ENCODE measurements at places on chromosomes 5 and 9.

DNA sequence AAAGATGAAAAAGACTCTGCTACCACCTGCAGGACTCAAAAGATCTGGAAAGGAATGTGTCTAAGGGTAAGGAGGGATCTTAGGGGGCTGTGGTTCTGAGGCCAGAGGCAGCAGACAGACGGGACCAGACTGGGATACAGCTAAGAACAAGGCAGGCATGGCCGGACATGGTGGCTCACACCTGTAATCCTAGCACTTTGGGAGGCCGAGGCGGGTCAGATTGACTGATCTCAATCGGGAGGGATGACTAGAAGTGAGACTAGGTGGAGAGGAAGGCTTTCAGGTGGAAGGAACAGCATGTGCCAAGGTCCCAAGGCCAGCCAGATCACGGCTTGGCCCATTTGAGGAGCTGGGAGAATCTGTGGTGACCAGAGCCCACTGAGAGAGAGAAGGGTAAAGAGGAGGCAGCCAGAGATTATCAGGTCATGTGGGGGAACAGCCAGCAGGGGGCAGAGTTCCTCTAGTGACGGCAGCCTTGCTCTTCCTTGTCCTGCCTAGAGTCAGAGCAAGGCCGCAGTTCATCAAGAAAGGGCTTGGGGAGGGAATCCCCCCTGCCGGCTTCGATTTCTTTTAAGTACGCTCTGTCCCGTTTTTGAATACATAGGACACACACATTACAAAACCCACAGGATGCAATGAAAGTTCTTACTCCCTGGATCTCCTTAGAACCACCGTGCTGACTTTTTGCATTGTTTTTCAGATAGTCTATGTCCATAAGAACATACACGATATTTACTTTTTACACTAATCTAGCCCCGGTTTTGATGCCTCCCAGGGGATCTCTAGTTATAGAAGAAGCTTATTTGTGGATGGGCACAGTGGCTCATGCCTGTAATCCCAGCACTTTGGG lies 2.6 kb upstream of the OLFML2A start:
- peak; percentile 51 for DNase-seq

GRCh38 chr5:140966293-140967225 lies at the start of gene PCDHAC2:
Gene PCDHAC2, plus strand, starts transcription at chr5:140966476. Its CDS starts 291 bp downstream, at chr5:140966767.
- DNase-seq = peak; percentile 88

DNA sequence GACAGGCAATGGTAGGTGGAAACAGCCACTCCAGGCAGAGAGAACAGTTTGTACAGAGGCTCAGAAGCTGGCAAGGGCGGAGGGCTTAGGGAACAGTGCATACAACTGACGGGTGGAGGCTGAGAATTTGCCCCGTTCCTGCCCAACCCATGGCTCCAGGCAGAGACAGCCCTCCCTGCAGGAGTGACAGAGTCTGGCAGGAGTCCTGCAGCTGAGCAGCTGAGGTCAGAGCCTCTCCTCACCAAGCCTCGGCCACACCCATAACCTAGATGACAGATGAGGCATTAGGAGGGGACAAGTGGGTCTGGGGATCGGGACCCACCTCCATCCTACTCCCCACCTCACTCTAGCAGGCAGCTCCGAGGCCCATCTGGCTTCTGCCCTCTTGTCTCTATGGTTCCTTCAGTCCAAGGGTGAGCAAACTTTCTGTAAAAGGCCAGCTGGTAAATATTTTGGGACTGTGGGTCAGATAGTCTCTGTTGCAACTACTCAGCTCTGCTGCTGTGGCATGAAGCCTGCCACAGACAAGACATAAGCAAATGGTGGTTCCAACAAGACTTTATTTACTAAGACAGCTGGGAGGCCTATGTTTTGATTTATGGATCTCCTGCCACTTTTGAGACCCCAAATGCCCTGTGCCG lies 83.7 kb downstream of the SH3TC2 start:
- DNase-seq = no peak

DNA sequence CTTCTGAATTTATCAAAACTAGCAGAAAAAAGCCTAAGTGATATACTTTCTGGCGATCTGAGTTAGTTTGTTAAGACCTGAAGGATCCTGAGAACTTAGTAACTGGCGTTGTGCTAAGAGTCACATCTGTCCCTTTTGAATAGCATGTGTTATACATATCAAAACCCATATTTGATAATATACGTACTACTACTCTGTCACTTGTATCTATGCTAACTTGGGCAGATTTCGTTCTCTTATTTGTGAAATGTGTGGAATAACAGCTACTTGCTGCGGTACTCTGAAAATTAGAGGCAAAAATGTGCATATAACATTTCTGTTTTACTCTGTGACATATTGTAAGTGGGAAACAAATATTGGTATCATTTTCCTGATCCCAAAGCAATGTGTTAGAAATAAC lies 126.4 kb downstream of the PARP8 start:
- no peak for DNase-seq

GRCh38 chr9:118230329-118230728 lies 526.1 kb downstream of the TLR4 start:
- no peak for DNase-seq

DNA sequence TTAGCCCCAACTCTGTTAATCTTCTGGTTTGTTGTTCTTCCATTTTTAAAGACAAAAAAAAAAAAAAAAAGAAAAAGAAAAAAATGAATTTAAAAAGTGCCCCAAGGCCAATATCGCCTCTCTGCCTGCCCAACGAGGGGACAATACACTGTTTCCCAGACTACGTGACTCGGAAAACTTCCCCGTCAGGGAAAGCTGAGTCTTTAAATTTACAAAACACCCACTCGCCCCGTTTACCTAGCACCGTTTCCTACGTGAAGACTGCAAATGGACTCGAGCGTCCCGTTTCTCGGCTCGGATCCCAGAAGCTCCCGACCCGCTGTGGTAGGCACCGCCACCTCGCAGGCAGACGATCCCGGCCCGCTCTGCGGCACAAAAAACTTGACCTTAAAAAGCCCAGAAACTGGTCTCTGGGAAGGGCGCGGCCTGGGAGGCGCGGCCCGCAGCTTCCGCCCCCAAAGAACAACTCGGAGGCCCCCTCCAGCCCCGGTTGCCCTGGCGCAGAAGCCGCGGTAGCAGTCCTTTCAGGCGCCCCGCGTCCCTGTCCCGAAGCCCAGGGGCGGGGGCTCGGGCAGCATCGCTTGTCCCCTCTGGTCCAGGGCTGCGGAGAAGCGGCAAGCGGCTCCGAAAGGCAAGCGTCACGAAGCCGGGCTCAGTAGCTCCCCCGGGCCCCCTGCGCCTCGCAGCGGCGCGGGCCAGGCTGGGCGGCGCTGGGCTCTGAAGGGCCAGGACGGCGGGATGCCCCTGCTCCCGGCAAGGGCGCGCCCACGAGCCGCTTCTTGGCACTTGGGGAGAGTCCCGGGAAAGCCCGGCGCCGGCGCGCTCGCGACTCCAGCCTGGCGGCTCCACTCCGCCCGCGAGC lies at the start of gene GCNT4:
GCNT4 (minus strand) TSS at position 367 of the 862 bp plus-strand sequence. CDS start 22,521 bp downstream, outside the sequence.
- no peak for DNase-seq

DNA sequence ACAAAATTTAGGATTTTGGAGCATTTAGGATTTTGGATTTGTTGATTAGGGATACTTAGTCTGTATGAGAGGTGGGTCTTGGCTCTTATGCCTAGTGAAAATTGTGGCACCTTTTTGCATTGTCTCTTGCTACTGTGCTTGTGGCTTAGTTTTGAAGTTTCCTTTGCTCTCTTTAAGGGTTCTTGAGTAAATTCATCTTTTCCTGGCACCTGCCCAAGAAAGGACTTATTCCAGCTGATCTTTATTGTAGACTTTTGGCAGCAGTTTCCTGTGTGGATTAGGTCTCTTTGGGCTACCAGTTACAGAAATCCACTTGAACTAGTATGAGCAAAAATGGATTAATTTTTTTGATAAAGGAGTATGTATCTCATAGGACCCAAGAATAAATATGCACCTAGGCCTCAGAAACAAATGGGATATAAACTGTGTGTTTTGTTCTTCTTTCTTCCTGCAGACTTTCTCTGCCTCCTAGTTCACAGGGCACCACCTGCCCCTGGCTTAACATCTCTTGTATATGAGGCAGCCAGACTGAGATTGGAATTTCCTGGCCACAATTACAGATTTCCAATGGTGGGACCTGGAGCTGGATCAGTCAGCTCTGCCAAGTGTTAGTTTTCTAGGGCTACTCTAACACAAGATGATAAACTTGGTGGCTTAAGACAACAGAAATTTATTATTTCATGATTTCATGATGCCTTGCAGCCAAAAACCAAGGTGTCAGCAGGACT lies 44.6 kb downstream of the FOCAD start:
- DNase-seq = no peak

- peak; percentile 51 for DNase-seq
Observed at GRCh38 chr9:133585481-133586351, 23.5 kb downstream of the FAM163B start.

DNA sequence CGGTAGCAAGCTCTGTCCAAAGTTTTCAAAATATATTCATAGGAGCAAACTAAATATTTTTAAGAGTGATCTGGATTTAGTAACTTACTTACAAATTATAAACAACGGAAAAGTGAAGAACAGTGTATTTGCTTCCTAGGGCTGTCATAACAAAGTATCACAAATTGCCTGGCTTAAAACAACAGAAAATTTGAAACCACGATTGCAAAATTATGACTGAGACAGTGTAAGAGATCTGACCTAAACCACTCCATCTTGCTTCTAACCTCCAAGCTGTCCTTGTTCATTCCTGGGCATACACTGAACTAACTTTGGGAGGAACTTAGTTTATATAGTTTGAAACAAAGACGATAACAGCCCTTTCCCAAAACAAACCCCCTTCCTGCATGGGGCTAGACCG lies 202.0 kb upstream of the CDH6 start:
- DNase-seq = no peak

- no peak for DNase-seq
Observed at GRCh38 chr5:159928122-159928909, 12.0 kb downstream of the ADRA1B start.

GRCh38 chr9:106915851-106916250 lies 52.9 kb downstream of the ZNF462 start:
- DNase-seq = no peak

DNA sequence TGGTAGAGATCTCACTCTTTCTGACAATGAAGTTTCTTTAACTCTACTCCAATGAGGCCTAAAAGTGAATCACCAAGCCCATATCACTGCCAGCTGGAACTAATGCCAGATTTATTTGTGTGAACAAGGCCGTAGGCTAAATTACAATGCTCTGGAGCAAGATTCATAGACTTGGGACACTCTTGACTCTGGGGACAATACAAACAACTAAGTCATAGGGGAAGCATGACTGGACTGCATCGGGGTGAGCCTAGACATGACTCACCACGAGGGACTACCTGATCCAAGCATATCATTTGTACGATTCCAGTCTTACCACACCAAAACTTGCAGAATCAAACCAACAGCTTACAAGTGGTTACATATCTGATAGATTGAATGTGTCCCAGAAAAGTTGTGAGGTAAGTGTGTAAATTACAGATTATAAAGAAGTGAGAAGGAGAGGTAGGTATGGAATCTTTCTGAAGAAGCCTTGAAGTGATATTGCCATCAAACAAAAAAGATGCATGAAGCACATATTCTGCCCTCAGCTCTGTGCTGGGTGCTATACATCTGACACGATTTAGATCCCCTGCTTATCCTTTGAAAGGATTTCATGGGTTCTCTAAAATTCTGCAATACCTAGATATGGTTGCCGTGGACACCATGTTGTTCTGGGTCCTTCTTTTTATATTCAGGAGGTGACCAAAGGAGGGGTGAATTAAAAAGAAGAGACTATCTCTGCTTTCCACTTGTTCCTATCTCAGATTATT lies 199.3 kb upstream of the PDE4D start:
- DNase-seq = no peak

- DNase-seq = no peak
Observed at GRCh38 chr5:108113950-108114349, 267.9 kb downstream of the FBXL17 start.

- DNase-seq = no peak
Observed at GRCh38 chr9:133917375-133917774, 74.7 kb downstream of the VAV2 start.

GRCh38 chr5:40928886-40929448 lies 19.7 kb downstream of the C7 start:
- no peak for DNase-seq

DNA sequence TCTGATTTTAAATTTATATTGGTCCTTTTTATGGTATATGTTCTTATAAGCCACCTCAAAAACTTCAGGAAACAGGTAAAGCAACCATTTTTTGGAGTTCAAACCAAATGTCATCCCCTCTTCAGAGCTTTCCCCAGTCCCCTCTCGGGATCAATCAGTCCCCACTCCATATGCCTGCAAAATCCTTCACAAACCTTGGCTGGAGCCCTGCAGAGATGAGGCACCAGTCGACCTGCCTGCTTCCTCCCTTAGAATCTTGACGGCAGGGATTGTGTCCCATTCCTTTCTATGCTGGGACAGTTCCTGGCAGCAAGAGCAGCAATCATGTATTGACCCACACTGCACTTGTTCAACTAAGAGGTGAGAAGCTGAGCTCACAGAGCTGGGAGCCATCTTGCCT lies 22.6 kb downstream of the B4GALT1 start:
- no peak for DNase-seq

GRCh38 chr9:128249558-128249907 lies 26.3 kb downstream of the GOLGA2 start:
- DNase-seq = no peak

Data from NCI-H526 (cell line).